CD4-positive, alpha-beta T cell treated with Interleukin-2 at 100 ng/mL for 4 hours (primary cell): ENCODE measurements at places on chromosomes 1 and 21.

DNA sequence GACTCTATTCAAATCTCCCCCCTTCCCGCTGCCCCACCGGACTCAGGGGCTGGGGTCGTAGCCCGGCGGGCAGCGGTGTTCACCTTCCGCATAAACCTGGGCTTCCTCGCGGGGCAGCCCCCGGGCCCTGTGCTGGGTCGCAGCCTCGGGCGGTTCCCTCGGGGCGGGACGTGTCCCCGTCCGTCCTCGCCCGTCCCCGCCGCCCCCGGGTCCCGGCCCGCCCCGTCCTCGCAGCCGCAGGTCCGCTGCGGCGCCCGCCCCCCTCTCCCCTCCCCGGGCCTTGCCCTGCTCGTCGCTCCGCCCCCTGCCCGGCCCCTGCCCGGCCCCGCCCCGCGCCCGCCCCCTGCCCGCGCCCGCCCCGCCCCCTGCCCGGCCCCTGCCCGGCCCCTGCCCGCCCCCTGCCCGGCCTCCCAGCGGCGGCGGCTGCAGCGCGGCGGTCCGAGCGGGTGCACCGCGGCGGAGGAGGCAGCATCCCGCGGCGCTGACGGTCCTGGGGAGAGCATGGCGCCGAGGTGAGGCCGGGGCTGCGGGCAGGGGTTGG lies at the start of gene COL18A1:
Gene COL18A1 (plus strand): TSS at position 436 of the 541 bp plus-strand sequence. CDS start 66 bp downstream, at position 502.
- DNase-seq: peak; percentile 7

DNA sequence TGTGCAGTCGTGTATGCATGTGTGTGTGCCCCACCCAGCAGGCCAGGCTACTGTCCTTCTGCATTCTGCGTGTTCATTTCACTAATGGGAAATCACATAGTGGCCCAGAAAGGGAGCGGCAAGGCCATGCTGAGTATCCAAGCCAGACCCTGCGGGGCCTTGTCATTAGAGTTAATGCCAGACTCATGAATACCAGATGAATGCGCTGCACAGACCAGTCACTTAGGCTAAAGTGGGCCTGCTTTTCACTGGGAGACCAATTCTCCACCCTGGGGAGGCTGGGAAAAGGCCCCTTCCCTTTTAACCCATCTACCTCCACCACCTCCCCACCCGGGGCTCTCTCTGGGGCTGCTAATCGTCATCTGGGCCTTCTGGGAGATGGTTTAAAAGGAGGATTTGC lies 17.0 kb upstream of the GRIK3 start:
- DNase-seq: no peak

DNA sequence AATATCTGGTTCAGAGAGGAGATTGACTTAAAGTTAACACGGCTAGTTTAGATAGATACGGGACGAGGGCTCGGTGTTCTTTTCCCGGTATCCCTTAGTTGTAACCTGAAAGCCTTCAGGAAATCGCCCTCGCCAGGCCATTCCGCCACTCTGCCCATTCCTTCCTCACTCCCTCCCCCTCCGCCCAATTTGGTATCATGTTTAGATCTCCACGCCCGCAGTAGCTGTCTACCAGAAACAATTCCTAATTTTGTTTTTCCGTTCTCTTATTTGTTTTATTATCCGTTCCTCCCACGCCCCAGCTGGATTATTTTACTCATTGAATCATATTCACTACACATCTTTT lies 685 bp upstream of the VAMP4 start:
- peak; percentile 21 for DNase-seq

DNA sequence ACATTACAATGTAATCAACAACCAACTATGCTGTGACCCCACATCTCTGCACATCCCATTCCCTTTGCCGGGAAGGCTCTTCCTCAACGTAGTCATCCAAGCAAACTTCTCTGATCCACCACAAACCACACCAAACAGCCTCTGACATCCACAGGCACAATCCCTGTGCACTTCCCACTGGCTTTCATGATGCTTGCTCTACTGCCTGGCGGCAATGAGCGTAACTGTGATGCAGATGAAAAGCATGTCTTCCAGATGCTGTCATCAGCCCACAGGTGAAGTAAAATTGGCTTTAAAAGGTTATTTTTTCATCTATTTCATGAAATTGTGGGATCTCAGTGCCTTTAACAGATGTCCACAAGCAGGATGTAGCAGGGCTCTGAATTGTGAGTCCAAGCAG lies 635.2 kb downstream of the SMYD3 start:
- no peak for DNase-seq

GRCh38 chr1:5287178-5288150 lies 633.1 kb downstream of the AJAP1 start:
- no peak for DNase-seq

DNA sequence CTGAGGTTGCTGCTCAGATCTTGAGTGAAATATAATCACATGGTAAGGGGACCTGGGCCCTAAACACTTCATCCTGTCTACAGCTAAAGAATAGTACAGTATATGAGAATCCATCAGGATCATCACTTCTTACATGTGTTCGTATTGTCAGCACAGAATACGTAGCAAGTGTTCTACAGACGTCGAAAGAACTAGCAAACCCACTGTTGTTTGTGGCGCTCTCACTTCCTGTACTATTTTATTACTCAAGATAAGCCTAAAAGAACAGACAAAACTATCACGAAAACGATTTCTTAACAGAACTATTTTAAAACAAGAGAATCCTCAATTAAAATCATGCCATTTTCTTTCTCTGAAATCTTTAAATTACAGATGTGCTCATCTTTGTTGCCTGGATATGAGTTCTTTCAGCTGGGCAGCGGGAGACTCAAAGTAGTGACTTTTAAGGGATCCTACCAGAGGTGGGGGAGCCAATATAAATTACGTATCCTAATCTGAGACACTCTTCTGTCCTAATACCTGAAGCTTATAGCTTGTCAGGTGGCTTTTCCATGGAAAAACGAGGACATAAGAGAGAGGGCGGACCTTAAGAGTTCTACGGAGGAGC lies 724 bp downstream of the ST7L start:
- DNase-seq: peak; percentile 53

DNA sequence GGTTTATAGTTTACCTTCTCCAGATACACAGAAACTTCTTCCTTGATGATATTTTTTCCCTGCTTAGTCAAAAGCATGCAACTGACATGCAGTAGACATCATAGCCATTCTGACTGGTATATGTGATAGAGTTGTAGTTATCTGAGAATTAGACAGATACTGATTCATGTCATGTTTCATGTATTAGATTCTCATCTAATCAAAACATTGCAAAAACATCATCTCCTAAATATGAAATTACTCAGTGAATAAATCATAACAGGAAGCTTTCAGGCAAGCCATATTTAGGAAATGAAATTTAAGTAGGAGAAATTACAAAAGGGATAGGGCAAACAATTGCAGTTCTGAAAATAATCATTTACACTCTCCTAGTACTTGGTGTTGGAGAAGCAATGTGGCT lies 38.4 kb upstream of the ASB17 start:
- no peak for DNase-seq

DNA sequence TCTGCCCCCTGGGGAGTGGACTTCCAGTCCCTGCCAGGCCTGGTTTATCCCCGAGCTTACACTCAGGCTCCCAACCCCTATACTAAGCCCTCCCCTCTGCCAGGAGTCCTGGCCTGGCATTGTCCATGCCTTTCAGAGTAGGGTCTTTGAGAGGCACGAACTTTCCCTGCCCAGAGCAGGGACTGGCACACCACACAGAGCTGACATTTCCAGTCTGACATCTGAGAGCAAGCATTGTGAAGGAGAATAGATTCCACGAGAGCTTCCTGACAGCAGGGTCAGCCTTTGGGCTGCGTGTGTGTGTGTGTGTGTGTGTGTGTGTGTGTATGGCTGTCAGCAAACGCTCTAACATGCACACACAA lies 59.5 kb upstream of the LAPTM5 start:
- no peak for DNase-seq

DNA sequence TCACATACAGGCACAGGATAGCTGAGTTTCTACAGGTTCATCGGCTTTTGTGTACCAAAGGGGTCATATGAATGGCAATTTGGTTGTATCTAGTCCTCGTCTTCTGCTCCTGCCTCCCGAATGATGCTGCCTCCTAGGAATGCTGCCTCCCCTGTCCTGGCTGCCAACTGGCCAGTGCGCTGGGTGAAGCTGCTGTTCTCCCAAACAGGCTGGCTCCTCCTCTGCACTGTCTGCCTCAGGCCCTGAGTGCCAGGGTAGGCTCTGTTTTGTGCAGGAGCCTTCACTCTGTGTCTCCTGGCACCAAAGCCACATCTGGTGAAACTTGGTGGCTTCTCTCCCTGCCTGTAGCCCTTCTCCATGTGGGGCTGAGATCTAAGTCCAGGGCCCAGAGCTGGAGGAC lies 60.3 kb downstream of the RHOU start:
- DNase-seq: no peak

DNA sequence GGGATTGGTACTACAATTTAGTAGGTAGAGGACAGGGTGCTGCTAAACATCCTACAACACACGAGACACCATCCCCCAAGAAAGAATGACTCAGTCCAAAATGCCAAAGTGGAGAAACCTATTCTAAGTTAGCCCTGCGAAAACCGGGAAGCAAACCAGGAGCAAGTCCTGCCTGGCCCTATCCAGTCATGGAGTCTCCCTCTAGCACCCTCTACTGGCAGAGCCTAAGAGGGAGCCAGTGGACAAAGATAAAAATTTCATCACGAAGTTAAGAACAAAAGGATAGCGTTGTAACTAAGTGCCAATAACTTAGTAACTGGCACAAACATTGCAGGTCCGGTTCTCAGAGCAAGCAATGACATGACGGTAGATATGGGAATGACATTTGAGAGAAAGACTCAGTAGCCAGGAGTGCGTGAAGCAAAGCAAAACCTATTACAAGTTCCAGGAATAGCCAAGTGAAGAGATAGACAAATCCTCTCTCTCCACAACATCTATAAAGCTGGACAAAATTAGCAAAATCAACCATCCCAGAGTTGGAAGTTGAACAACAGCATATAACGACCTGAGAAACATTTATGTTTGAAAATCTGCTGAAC lies 383.5 kb downstream of the OMA1 start:
- DNase-seq: no peak

DNA sequence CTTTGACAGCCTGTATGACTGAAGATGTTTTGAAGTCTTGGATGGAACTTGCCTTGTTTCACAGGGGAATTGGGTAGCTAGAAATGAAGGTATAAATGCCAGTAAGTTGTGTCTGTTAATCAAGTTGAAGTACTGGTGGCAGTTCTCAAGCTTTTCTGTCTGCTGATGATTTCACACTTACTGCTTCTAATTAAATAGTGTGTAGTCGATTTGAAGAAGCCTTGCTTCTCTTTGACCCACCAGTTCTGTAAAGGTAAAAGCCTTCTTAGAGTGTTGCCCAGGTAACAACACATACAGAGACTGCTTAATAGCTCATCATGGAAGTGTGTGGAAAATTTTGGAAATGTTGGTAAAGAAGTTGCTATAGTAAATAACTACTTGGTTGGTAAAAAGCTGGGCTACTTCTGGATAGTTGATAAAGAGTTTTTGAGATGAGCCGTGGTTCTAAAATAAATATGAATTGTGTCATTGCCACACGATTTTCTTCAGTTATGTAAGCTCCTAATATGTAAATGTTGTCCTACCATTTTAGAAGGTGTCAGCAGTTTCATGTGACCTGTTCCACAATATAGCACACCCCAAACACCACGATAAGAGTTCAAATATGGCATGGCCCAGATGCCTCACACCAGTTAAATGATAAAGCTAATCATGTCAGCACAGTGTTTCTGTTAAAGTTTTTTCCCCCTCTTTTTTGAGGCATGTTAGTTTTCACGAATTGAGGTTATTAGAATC lies 7.4 kb downstream of the RABGAP1L start:
- no peak for DNase-seq

- no peak for DNase-seq
Observed at GRCh38 chr21:16192902-16193301, 463.1 kb downstream of the USP25 start.

- DNase-seq: no peak
Observed at GRCh38 chr1:44368471-44369151, 13.6 kb upstream of the ERI3 start.

DNA sequence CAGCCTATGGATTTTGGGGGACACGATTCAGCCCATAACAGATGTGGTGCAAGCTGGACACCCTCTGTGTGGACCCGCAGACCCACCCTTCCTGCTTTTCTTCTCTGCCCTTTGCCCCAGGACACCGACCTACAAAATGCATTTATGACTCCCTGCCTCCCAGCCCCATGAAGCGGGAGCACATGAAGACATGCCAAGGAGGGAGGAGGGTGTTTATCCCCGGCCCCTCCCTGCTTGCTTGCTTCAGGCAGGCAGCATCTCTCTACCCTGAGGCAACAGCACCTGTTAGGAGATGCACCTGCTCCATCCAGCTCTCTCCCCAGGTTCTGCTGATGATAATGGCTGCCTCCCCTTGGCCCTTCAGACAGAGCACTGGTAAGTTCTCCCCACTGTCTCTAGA lies 187.5 kb downstream of the PSMG1 start:
- no peak for DNase-seq

- no peak for DNase-seq
Observed at GRCh38 chr1:100616121-100616621, 78.2 kb downstream of the GPR88 start.

- DNase-seq: no peak
Observed at GRCh38 chr1:196183941-196184340, 424.3 kb downstream of the KCNT2 start.

DNA sequence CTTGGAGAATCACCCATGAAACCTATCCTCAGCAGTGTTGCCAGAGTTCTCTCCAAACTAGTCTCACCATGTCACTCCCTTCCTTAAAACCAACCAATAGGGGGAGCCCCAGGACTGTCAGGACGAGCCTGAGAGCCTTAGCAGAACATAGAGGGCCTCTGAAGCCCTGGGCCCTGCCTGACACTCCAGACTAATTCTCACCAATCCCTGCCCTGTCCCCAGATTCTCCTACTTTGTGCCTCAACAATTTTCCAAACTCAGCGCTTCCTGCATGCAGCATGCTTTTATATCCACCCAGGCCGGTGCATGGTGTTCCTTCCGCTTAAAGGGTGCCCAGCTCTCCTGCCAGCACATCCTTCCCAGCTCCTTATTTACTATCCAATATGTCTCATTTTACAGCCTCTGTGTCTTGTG lies 42.7 kb downstream of the HSD3B1 start:
- peak; percentile 8 for DNase-seq

DNA sequence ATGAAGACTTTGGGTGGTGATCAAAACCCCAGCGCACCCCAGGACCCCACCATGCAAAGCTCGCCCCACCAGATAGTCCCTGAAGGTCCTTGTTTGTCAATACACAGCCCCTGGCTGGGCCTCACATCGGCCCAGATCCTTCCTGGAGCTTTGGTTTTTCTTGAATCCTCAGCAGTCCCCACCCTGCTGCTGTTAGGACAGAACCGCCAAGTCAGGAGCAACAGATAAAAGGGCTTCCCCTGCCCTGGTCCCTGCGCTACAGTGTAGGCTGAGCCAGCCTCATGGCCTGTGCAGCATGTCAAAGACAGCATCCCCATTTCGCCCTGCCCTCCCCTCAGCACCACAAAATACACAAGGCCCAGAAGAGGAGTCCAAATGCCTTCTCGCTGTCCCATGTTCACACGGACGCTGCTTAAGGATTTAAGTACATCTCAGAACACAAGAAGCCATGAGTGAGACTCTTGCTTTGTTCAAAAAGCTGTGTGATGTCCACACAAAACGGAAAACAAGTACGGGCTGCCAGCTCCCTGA lies 65.7 kb downstream of the PSMG1 start:
- DNase-seq: no peak

- DNase-seq: no peak
Observed at GRCh38 chr1:84885469-84885868, 7.5 kb downstream of the LPAR3 start.
